ENCODE measurements at places on chromosomes 16 and 17. TPM values are rescaled to one million over a fixed set of nuclear protein-coding genes. Genes with fewer than 3 reads are reported as not detected.

PRAC1 gene
- not detected for total RNA-seq

- no peak for DNase-seq
- H3K27ac ChIP-seq, result no peak overlapping the region
- H3K27me3 ChIP-seq, result no peaks in the 10 kb centered on the region
- H3K36me3 ChIP-seq, result peaks cover 3% of the 10 kb centered on the region
- H3K4me1 ChIP-seq, result peaks cover 4% of the 10 kb centered on the region
These were observed 3.6 kb downstream of the QRICH2 start for GRCh38 chr17:76304226-76305134.

- no peak overlapping the region for H3K4me3 ChIP-seq
- peaks cover 12% of the 10 kb centered on the region for H3K4me1 ChIP-seq
- H3K27ac ChIP-seq, result no peak overlapping the region
- no peak for DNase-seq
- no peaks in the 10 kb centered on the region for H3K36me3 ChIP-seq
These were observed 395.1 kb downstream of the SEC14L1 start for GRCh38 chr17:77535892-77536291.

DNA sequence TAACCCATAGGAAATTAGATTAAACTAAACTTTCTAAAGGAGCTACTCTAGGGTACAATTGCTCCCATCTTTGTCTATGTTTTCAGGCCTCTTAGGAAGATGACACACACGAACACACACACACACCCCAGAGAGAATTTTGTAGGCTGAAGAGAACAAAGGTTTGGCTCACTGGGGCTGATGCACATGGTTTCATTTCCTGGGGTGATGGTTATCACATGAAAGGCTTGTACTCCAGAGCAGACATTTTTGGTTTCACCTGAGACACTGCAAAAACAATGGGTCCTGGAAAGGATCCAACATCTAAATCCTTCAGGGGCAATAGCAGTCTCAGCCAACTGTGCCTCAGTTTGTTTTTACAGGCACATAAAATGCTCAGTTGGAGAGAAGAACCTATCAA is 62.8 kb downstream of the GRB7 start:
- DNase-seq, result no peak
- H3K36me3 ChIP-seq, result no peaks in the 10 kb centered on the region
- H3K27ac ChIP-seq, result no peak overlapping the region
- H3K4me3 ChIP-seq, result no peak overlapping the region

GRCh38 chr17:61634011-61634539 is 43.1 kb upstream of the NACA2 start:
- H3K36me3 ChIP-seq, result no peaks in the 10 kb centered on the region
- H3K4me3 ChIP-seq, result no peak overlapping the region
- H3K27ac ChIP-seq, result no peak overlapping the region
- no peak for DNase-seq

DNA sequence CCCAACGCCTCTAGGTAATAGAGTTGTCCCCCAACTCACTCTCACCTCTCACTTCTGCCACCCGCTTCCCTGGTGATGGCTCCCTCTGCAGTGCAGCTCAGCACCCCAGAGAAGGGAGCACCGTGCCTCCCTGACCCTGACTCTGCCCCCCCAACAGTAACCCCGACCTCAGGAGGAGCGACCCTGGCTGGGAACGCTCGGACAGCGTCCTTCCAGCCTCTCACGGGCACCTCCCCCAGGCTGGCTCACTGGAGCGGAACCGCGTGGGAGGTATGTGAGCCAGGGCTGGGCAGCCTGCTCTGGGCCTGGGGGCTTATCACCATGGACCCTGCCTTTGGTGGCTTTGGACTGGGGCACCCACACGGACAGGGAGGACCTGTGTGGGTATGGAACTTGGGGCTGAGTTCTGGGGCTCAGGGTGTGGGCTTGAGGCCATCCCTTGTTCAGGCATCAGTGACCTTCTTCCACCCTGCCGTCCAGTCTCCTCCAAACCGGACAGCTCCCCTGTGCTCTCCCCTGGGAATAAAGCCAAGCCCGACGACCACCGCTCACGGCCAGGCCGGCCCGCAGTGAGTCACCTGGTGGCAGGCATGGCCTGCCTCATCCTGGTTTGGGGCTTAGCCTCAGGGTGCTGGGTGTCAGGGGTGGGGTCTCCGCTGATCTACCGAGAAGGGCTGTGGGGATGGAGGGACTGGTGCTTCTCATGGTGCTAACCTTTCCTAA is 6.7 kb upstream of the C17orf107 start:
- H3K4me1 ChIP-seq, result no peaks in the 10 kb centered on the region
- no peaks in the 10 kb centered on the region for H3K27me3 ChIP-seq
- H3K4me3 ChIP-seq, result no peak overlapping the region
- no peak for DNase-seq

DNA sequence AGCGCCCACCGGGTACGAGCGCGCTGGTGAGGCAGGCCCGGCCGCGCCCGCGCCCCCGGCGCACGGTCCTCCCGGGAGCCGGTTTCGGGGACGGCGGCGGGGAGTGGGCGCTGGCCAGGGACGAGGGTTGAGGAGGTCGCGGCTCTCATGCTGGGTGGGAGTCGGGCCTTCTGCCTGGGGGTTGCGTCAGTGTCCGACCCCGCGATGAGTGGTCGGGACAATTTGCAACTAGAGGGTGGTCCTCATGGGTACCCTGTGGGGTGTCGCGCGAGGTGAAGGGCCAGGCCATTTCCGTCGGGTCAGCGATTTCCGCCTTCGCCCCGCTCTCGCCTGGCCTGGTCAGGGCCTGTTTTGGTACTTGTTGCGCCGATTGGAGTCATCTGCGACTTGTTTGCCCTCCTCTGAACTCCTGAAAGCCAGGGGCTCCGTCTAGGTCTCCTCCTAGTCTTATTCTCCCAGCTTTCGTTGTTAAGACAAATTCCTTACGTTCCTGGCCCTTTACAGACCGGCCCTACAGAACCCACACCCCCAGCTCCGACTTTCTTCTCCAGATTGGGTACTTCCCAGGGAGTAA is 14.9 kb downstream of the NAA60 start:
- H3K27me3 ChIP-seq, result no peaks in the 10 kb centered on the region
- H3K4me1 ChIP-seq, result peaks cover 45% of the 10 kb centered on the region
- H3K27ac ChIP-seq, result peak overlapping the region; percentile 90
- H3K4me3 ChIP-seq, result peak overlapping the region; percentile 92
- no peaks in the 10 kb centered on the region for H3K36me3 ChIP-seq

- DNase-seq, result no peak
- no peaks in the 10 kb centered on the region for H3K36me3 ChIP-seq
- no peak overlapping the region for H3K4me3 ChIP-seq
- H3K4me1 ChIP-seq, result peaks cover 33% of the 10 kb centered on the region
These were observed 138.5 kb upstream of the CDH5 start for GRCh38 chr16:66227766-66228530.

GRCh38 chr16:22926105-22926751 is 112.3 kb downstream of the HS3ST2 start:
- H3K27me3 ChIP-seq, result peaks cover 8% of the 10 kb centered on the region
- H3K36me3 ChIP-seq, result no peaks in the 10 kb centered on the region
- no peak for DNase-seq
- H3K4me3 ChIP-seq, result no peak overlapping the region
